Heart right ventricle (tissue), 16 donors: ENCODE measurements at places on chromosomes 13 and 19. TPM values are rescaled to one million over a fixed set of nuclear protein-coding genes. Genes with fewer than 3 reads are reported as not detected.
A peak's percentile ranks its signal among the peaks of the same experiment; 100 is the strongest.

DNA sequence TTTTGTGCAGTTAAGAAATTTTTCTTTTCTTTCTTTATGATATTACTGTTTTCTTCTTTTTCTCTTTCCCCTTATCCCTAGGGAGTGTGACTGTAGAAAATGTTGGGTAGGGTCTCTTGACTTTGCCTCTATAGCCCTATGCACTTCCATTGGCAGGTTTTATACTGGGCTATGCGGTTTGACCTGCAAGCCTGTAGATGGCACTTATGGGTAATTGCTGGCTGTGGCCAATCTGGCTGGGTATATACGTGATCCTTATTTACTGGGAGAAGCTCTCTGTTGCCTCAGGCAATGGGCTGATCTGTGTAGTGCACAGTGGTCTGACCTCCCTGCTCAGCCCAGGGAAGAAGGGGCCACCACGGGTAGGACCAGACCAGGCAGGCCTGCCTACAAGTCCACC lies 78.8 kb downstream of the RAP2A start:
- no peaks in the 10 kb centered on the region for H3K36me3 ChIP-seq
- H3K4me1 ChIP-seq = no peaks in the 10 kb centered on the region
- no peak overlapping the region for H3K27ac ChIP-seq

GRCh38 chr19:47511128-47511517 lies 3.7 kb downstream of the NAPA start:
- no peaks in the 10 kb centered on the region for H3K27me3 ChIP-seq
- peak overlapping the region; percentile 99 for H3K27ac ChIP-seq
- no peak overlapping the region for H3K4me3 ChIP-seq
- peak; percentile 65 for DNase-seq
- H3K4me1 ChIP-seq = peaks cover 87% of the 10 kb centered on the region
- H3K36me3 ChIP-seq = no peaks in the 10 kb centered on the region

DNA sequence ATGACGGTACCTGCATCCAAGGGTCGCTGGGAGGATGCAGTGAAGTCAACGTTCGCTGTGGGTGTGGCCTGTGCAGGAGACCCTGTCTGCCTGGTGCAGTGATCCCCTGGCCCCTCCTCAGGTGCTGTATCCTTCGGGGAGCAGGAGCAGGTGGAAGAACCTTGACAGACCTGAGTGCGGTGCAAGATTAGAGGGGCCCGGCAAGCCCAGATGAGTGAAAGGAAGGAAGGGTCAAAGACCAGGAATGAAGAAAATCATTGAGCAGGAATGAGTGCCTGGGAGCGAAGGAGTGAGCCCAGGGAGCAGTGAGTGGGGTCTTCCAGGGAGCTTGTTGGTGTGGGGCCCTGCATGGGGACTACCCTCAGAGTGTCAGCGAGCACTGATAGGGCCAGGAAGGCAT lies 12.7 kb downstream of the B3GNT8 start:
- H3K36me3 ChIP-seq = peaks cover 37% of the 10 kb centered on the region
- peaks cover 30% of the 10 kb centered on the region for H3K4me1 ChIP-seq
- no peak overlapping the region for H3K4me3 ChIP-seq
- H3K27me3 ChIP-seq = no peaks in the 10 kb centered on the region
- H3K27ac ChIP-seq = no peak overlapping the region

Gene FPR1
- 4.4 TPM for polyA plus RNA-seq

DNA sequence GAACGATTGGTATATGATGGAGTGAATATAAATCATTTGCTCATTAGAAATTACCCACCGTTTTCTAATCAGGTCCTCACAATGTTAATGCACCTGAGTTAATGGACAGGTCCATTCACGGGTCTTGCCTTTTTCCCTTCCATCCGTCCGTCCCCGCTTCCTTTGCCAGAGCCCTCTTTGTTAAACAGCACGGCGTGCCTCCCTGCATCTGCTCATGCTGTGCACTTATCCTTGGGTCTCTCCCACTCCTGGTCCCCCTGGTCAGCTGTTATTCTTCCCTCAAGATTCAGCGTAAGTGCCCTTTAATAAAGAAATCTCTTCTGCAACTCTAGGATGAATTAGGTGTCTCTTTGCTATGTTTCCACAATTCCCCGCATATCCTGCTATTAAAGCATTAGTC lies 324.5 kb downstream of the DNAJC15 start:
- no peak overlapping the region for H3K27ac ChIP-seq
- no peaks in the 10 kb centered on the region for H3K27me3 ChIP-seq
- H3K4me1 ChIP-seq = no peaks in the 10 kb centered on the region
- H3K36me3 ChIP-seq = no peaks in the 10 kb centered on the region

GRCh38 chr19:38009650-38010242 lies 102.7 kb downstream of the SIPA1L3 start:
- no peaks in the 10 kb centered on the region for H3K27me3 ChIP-seq
- H3K27ac ChIP-seq = no peak overlapping the region
- no peaks in the 10 kb centered on the region for H3K36me3 ChIP-seq
- H3K4me3 ChIP-seq = no peak overlapping the region
- peaks cover 9% of the 10 kb centered on the region for H3K4me1 ChIP-seq

DNA sequence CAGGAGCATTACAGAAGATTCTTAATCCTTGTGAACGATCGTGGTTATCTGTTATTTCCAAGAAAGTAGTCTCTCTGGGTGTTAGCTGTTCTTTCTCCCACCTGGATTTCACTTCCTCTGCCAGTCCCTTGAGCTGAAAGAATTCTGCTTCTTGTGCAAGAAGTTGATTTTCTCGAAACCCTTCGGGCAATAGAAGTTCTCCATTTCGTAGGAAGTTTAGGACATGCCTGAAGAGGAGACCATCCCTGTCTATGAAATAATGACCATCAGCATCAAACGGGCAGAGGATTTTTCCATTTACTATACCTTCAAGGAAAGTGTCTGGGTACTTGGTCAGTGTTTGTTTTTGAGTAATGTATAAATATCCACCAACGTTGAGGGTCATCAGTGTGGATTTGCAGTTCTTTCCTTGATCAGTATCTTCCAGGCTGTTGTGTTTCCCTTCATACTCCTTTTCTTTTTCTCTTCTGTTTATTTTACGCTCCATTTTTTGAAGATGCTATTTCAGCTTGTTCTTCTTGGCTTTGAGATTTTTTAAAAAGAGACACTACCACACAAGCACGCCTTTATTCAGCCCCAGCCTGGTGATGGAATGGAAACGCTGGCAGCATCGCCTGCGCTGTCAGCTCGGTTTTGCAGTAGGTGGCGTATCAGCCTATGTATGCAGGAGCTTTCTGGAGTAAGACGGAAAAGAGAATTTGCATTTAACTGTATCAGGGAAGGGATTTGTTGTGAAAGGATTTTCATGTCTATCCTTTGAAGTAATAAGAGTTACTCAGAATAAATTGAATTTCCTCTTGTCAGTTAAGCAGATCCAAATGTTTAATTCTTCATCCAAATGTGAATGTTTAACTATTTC lies 6.5 kb downstream of the KCTD4 start:
- no peak overlapping the region for H3K4me3 ChIP-seq
- H3K4me1 ChIP-seq = peaks cover 19% of the 10 kb centered on the region
- H3K27ac ChIP-seq = no peak overlapping the region
- H3K36me3 ChIP-seq = no peaks in the 10 kb centered on the region
- no peaks in the 10 kb centered on the region for H3K27me3 ChIP-seq
- peak; percentile 39 for DNase-seq

- H3K4me1 ChIP-seq = no peaks in the 10 kb centered on the region
- H3K27ac ChIP-seq = no peak overlapping the region
- H3K27me3 ChIP-seq = peaks cover 18% of the 10 kb centered on the region
- peak overlapping the region; percentile 48 for H3K4me3 ChIP-seq
Measured at GRCh38 chr13:91174886-91175501, 172.5 kb upstream of the MIR17HG start.

DNA sequence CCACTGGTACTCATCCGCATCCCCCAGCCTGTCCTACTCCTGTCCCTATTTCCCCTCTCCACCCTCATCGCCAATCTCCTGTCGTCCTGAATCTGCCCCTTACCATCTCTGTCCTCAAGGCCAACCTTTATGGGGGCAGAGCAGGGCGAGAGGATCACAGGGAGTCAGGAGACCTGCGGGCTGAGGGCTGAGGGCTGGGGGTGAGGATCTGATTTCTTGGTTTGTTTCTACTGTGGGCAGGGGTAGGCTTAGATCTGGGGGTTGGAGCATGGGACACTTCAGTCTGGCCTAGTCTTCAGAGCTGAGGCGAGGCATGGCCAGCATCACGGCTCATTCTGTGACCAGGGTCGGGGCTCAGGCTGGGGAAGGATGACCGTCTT lies 16.5 kb upstream of the ERCC1 start:
- H3K4me3 ChIP-seq = no peak overlapping the region
- no peak for DNase-seq
- no peaks in the 10 kb centered on the region for H3K36me3 ChIP-seq
- H3K4me1 ChIP-seq = peaks cover 37% of the 10 kb centered on the region
- no peaks in the 10 kb centered on the region for H3K27me3 ChIP-seq

Gene RGCC
- 48.3 TPM for polyA plus RNA-seq

Gene KLK12
- polyA plus RNA-seq = not detected

DNA sequence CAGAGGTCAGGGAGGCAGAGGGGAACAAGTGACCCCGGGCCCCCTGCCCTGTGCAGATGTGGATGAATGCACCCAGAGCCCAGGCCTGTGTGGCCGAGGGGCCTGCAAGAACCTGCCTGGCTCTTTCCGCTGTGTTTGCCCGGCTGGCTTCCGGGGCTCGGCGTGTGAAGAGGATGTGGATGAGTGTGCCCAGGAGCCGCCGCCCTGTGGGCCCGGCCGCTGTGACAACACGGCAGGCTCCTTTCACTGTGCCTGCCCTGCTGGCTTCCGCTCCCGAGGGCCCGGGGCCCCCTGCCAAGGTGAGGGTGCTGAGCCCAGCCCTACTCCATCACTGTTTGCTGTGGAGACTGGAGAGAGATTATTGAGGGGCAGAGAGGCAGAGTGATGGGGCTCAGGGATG lies 9.9 kb downstream of the LTBP4 start:
- H3K27me3 ChIP-seq = no peaks in the 10 kb centered on the region
- H3K4me1 ChIP-seq = peaks cover 29% of the 10 kb centered on the region
- H3K27ac ChIP-seq = peak overlapping the region; percentile 87
- no peak overlapping the region for H3K4me3 ChIP-seq

DNA sequence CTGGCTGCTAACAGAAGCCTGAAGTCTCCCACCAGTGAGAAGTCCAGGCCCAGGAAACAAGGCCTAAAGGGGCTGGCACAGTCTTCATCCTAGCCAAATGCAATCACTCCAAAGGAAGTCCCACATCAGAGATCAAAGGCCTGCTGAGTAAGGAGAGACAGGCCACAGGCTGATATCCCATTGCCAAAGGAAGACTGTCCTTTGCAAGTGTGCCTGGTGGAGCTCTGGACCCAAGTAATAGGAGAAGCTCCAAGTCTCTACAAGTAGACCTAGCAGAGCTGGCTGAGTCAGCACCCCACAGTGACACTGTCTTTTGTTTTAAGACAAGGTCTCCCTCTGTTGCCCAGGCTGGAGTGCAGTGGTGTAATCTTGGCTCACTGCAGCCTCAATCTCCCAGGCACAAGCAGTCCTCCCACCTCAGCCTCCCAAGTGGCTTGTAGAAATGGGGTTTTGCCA lies 4.5 kb downstream of the DBP start:
- no peak for DNase-seq
- H3K27ac ChIP-seq = no peak overlapping the region
- peaks cover 66% of the 10 kb centered on the region for H3K4me1 ChIP-seq
- H3K27me3 ChIP-seq = no peaks in the 10 kb centered on the region

DNA sequence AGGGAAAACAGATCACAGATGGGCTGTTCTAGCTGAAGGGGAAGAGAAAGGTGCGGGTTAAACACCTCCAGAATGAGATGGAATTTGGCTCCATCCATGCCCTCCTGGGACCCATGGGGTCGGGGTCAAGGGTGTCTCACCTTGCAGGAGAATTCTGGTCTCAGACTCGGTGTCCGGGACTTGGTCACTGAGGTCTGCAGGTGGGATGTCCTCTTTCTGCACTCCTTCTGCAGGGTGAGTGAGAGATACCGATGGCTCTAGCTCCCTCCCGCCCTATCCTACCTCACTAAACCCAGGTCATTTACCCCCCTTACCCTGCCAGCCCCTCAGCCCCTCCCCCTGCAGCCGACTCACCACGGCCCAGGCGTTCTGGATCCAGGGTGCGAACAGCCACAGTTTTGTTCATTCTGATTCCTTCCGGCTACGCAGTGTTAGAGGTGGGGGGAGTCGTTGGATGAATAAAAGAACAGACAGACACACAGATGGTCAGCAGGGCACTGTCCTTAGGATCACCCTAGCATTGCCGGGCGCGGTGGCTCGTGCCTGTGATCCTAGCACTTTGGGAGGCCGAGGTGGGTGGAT lies 24.1 kb downstream of the C3 start:
- H3K4me3 ChIP-seq = no peak overlapping the region
- no peaks in the 10 kb centered on the region for H3K36me3 ChIP-seq
- no peaks in the 10 kb centered on the region for H3K4me1 ChIP-seq
- no peak overlapping the region for H3K27ac ChIP-seq
- peaks cover 7% of the 10 kb centered on the region for H3K27me3 ChIP-seq
- DNase-seq = no peak

Gene RPS16
- polyA plus RNA-seq = 3,280 TPM

GRCh38 chr13:43111559-43112400 lies 88.4 kb downstream of the DNAJC15 start:
- no peaks in the 10 kb centered on the region for H3K36me3 ChIP-seq
- no peaks in the 10 kb centered on the region for H3K27me3 ChIP-seq
- no peak for DNase-seq
- no peaks in the 10 kb centered on the region for H3K4me1 ChIP-seq

- no peak overlapping the region for H3K27ac ChIP-seq
- DNase-seq = no peak
- peaks cover 16% of the 10 kb centered on the region for H3K36me3 ChIP-seq
- H3K4me1 ChIP-seq = no peaks in the 10 kb centered on the region
Measured at GRCh38 chr19:53583181-53583580, 45.2 kb downstream of the ZNF331 start.

Gene PEG3
- 1.8 TPM for polyA plus RNA-seq

Gene RNF225
- polyA plus RNA-seq = not detected

DNA sequence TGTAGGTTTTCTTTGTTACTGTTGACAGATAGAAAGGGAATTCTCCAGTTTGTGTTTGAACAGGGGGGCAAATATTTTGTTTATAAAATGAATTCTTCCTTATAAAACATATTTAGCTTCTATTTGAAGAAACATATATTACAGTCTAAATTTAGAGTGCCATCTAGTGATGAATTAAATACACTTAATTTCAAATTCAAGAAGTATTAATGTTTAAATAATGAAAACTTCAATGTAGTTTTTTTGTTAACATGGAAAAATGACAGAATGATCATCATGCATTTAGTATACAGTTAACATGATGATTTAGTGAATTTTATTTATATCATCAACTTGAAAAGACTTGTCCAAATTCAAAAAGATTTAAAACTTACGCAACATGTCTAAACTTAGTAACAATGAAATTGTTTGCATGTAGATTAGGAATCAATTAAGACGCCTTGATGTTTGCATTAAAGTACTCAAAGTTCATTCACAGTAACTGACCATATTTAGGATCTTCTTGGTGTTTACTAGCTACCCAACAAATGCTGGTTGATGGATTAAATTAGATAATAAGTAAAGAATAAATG lies 765.9 kb upstream of the SLITRK1 start:
- H3K36me3 ChIP-seq = no peaks in the 10 kb centered on the region
- H3K4me1 ChIP-seq = no peaks in the 10 kb centered on the region
- H3K27ac ChIP-seq = no peak overlapping the region
- no peak overlapping the region for H3K4me3 ChIP-seq

DNA sequence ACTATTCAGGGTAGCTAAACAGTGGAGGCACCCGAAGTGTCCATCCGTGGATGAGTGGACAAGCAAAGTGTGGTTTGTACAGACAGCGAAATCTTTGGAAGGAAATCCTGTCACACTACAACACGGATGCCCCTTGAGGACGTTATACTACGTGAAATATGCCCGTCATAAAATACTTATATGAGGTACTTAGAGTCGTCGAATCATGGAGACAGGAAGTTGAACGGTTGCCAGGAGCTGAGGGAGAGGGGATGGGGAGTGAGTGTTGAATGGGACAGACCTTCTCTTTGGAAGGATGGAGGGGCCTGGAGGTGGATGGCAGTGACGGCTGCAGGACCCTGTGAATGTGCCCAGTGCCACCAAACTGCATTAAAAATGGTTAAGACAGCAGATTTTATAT lies 11.6 kb downstream of the ATP4B start:
- no peak overlapping the region for H3K4me3 ChIP-seq
- no peak for DNase-seq
- no peaks in the 10 kb centered on the region for H3K36me3 ChIP-seq
- H3K27ac ChIP-seq = no peak overlapping the region
- peaks cover 21% of the 10 kb centered on the region for H3K4me1 ChIP-seq
